CD4-positive, CD25-positive, alpha-beta regulatory T cell (primary cell): ENCODE measurements at places on chromosomes 12 and 14.

DNA sequence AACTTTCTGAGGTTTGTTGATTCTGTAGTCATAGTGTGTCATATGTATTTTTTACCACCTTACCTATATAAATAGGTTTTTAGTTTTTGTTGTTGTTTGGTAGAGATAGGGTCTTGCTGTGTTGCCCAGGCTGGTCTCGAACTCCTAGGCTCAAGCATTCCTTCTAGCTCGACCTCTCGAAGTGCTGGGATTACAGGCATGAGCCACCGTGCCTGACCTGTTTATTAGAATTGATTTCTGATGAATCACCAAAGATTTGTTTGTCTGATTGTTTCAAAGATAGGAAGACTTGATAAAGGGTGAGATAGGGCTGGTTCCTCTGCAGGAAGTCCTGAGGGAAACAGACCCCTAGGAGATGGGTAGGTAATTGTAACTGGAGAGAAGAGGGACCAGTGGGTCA lies 481.6 kb downstream of the PCNX1 start:
- no peak for DNase-seq

DNA sequence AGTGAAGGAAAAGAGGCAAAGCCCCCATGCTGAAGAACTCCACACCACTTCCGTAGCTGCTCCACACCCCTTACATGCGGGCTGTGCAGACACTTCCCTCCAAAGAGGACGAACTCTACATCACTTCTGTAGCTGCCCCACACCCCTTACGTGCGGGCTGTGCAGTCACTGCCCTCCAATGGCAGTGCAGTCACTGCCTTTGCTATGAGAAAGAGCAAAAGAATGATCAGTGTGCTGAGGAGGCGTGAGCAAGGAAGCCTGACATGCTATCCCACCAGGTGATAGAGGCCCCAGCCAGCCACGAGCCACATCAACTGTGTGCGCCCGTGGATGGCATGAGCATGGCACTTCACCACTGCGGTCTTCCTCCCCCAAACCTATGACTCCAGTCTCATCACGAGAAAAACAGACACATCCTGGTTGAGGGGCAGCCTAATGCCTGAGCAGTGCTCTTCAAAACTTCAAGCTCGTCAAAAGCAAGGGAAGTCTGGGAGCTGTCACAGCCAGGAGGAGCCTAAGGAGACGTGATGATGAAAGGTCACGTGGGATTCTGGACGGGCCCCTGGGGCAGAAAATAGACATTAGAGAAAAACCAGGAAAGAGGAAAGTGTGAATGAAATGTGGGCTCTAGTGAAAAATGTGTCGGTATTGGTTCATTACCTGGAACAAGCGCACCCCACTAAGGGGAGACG lies 60.8 kb upstream of the C14orf180 start:
- DNase-seq, result no peak

- no peak for DNase-seq
Measured at GRCh38 chr12:58465418-58465817, 454.9 kb downstream of the LRIG3 start.

DNA sequence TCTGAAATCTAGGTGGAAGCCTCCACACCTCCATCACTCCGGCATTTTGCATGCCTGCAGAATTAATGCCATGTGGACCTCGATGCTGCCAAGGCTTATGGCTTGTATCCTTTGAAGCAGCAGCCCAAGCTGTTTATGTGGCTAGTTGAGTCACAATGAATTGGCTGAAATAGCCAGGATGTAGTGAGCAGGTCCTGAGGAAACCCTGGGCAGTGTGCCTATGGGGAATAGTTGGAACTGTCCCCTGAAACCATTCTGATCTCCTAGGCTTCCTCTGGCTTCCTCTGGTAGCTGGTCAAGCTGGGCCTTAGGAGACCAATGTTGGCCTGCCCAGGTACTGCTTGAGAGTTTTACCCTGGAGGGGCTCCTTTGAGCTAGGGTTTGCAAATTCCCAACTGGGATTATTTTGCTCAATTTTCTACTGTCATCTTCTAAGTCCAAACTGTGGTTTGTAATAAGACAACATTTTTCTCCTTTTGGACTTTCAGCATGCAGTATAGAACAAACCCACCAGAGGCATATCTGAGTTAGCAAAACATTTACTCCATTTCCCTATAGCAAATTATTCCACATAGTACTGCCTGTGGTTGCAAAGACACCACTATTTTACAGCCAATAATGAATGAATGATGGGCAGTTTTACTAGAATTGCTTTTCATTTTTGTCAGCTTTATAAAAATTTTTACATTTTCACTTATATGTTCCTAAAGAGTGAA lies 85.1 kb upstream of the AMIGO2 start:
- no peak for DNase-seq

DNA sequence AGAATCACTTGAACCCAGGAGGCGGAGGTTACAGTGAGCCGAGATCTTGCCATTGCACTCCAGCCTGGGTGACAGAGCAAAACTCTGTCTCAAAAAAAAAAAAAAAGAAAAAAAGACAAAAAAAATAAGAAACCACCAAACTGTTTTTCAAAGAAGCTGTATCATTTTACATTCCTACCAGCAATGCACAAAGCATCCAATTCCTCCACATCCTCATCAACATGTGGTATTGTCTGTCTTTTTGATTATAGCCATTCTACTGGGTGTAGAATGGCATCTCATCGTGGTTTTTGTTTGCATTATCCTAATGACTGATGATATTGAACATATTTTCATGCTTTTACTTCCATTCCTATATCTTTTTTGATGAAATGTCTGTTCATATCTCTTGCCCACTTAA lies 36.2 kb upstream of the GNG2 start:
- DNase-seq, result no peak

GRCh38 chr14:61925043-61925442 lies 162.8 kb downstream of the SNAPC1 start:
- DNase-seq, result no peak

DNA sequence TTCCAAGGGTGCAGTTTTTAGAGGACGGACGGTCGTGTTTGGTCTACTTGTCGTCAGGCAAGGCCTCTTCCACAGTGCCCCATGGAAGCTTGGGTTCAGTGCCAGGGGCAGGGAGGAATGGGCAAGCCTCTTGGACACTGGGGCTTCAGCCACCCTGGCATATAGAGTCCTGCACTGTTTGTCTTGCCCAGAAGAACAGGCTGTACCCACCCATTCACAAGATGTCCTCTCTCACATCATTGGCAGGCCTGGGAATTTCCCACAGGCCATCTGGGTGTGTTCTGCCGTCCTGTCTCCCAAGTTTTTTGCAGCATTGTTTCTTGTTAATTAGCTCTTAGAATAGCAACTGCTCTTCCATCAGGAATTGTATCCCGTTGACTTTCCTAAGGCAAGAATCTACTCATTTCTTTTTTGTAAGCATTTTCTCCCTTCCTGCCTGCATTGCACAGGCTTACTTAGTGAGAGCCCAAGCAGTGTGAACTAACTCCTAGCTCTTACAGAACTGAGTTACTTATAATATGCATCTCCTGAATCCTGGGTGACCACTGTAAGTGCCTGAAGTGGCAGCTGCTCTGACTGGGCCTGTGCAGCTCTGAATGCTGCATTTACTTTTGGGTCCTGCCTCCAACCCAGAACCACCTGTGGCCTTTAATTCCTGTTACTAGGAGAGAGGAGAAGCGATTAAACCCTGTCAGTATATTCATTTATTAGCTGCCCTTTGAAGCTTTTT lies 149.4 kb upstream of the HIF1A start:
- no peak for DNase-seq

DNA sequence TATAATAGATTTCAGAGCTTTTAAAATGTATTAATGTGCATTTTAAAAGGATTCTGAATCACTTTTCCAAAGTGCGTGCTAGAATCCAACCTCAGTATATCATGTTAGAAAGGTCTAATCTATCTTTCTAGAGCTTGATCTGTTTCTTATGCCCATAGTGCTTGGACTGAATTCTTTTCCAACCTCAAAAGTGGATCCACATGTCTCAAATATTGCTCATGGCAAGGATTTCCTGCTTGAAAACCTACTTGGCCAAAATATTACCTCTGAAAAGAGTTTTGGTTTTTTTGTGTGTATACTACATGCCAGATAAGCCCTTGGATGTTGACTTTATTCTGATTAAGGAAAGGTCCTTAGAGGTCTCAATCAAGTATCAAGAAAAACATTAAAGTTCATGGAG lies 16.9 kb upstream of the SLC6A15 start:
- DNase-seq, result no peak

GRCh38 chr12:75103822-75104221 lies 105.8 kb downstream of the KCNC2 start:
- no peak for DNase-seq

GRCh38 chr14:24052656-24053547 lies 1.1 kb downstream of the CARMIL3 start:
- no peak for DNase-seq

- DNase-seq, result no peak
Measured at GRCh38 chr12:67220065-67220464, 49.1 kb upstream of the CAND1 start.

GRCh38 chr12:2029851-2030250 lies 22.9 kb upstream of the CACNA1C start:
- no peak for DNase-seq

DNA sequence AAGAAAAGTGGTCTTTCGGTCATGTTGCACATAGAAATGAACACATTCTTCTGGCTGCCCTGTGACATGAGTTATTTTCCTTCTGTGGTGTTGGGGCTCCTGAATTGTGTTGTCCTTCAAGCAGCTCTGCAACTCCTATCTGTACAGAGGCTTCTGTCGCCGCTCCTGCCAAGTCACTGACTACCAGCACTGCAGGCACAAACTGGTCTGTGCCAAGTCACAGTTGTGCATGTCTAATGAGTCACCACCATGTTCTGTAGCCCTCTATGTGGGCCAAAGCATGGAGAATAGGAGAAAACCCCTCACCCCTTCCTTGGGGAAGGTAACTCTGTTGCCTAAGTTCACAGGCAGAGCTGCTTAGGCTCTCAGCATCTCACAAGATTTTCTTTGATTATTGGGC lies 283.3 kb downstream of the RPL10L start:
- DNase-seq, result no peak

DNA sequence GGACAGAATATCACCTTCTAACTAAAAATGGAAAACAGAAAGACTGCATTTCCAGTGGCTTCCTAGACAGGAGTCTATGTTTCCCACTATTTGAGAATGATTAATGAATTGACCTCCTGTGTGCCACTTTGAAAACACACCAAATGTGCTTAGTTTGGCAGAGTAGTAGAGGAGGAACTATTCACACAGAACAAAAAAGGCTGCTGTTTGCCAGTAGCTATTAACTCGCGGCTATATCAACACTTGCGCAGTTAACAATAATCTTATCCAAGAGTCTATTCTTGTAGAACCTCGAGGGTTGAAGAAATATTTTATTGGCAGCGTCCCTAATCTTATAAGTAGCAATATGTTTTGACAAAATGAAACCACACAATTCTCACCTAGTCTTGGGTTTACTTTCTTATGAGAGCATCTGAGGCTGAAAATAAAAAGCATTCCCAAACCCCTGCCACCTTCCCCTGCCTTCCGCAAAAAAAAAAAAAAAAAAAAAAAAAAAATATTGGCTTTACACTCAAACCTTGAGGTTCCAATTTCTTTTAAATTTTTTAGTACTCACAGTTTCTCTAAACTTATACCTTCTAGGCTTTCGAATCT lies 127.3 kb upstream of the FLRT2 start:
- DNase-seq, result no peak

GRCh38 chr12:92294676-92295440 lies 149.2 kb upstream of the BTG1 start:
- no peak for DNase-seq

GRCh38 chr14:70779667-70780066 lies 29.6 kb downstream of the MAP3K9 start:
- no peak for DNase-seq

DNA sequence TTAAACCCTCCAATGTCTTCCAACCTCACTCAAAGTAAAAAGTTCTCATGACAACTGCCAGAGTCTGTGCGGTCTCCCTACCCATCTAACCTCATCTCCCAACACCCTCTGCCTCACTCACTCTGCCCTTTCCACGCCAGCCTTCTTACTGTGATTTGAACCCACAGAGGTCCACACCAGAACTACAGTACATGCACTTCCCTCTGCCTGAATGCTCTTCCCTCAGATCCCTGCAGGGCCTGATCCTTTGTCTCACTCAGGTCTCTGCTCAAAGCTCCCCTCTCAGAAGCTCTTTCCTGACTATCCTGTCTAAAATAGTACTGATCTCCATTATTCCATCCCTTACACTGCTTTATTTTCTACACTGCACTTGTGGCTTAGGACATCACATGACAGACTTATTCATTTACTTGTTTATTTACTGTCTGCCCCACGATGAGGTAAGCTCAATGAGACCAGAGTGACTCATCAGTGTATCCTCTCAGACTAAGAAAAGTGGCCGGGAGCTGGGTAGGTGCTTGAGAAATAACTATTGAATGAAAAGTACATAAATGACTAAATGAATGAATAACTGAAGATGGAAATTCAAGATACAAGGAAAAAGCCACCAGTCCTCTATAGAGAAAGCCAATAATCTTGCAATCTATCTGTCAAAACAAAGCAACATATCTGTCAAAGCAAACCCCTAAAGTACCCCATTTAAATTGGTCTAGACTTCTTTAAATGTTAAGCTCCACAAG lies 17.1 kb downstream of the POMT2 start:
- DNase-seq, result no peak

DNA sequence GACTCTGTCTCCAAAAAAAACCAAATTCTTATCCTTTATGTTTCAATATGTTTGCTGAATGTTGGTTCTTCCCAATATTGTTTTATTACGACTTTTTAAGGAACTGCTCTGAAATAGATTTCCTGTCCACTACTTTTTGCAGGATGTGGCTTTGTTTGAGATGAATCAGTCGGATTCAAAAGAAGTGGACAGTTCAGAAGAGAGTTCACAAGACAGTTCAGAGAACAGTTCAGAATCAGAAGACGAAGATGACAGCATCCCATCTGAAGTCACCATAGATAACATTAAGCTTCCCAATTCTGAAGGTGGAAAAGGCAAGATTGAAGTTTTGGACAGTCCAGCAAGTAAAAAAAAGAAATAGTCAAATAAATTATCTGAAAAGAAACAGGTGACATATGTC lies 8.2 kb downstream of the NOPCHAP1 start:
- no peak for DNase-seq

GRCh38 chr12:57772429-57773322 lies at the start of gene EEF1AKMT3:
Gene EEF1AKMT3, plus strand, starts transcription at chr12:57772614. Its CDS starts 111 bp downstream, at chr12:57772725.
- no peak for DNase-seq

DNA sequence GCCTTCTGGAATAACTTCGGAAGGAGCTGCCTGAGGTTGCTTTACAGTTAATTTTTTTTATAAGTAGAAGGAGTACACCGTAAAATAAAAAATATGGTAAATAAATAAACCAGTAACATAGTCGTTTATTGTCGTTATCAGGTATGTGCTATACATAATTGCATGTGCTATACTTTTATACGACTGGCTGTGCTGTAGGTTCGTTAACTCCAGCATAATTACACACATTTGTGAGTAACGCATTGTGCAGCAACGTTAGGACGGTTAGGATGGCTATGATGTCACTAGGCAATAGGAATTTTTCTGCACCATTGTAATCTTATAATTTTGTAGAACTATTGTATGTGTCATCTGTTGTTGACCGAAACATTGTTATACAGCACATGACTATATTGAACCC lies 8.5 kb downstream of the EXD2 start:
- no peak for DNase-seq

GRCh38 chr14:50344116-50344775 lies 32.1 kb downstream of the DMAC2L start:
- DNase-seq, result no peak

GRCh38 chr14:53042480-53042879 lies 91.6 kb upstream of the FERMT2 start:
- DNase-seq, result no peak
